A549 treated with ZK216348 at 1 μM for 4 hours (cell line): ENCODE measurements at places on chromosomes 3 and 15. TPM values are rescaled to one million over a fixed set of nuclear protein-coding genes. Genes with fewer than 3 reads are reported as not detected.

The WDR93 gene
- total RNA-seq = 0.09 to 0.64 TPM (median 0.18 TPM) in 5 replicates

The MUC20 gene
- total RNA-seq = 0.38 to 1.1 TPM (median 0.65 TPM) in 5 replicates

The GOLGA6A gene
- total RNA-seq = 0.06 TPM in 1 of 5 replicates, not detected in the others

The TGM4 gene
- 0.08 to 0.12 TPM in 2 of 5 replicates, not detected in the others for total RNA-seq

The SUSD5 gene
- 2.3 to 4.2 TPM (median 3.1 TPM) in 5 replicates for total RNA-seq
